Bronchial smooth muscle cell (primary cell): ENCODE measurements at places on chromosomes 4 and X. TPM values are rescaled to one million over a fixed set of nuclear protein-coding genes. Genes with fewer than 3 reads are reported as not detected.

The RADX gene
- total RNA-seq, result 0.95 and 1.2 TPM in 2 replicates

The ZFP92 gene
- under 0.01 TPM in 2 replicates for total RNA-seq

The NSUN7 gene
- not detected in 2 replicates for total RNA-seq

The EVC gene
- total RNA-seq, result 42.9 and 54.7 TPM in 2 replicates

The SLC25A31 gene
- total RNA-seq, result not detected in 2 replicates
